ENCODE measurements at places on chromosomes 11 and 22.

DNA sequence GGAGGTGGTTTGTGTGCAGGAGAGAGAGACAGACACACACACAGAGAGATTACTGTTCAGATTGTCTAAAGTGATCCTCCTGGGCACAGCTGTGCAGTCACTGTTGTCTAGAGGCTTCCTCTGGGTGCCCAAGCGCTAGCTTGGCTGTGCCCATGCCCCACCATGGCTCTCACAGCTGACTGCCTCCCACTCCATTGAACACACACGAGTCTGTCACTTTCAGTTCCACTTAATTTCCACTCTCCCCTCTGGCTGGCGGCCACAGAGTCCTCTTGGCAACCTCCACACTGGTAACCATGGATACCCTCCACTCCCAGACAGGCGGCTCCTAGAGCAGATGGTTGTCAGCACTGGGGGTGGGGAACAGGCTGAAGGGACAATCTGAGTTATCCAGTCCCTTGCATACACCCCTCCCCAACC lies 29.1 kb downstream of the MAP6 start:
- no peak for DNase-seq

- DNase-seq: no peak
Observed at GRCh38 chr11:24885580-24886173, 388.8 kb downstream of the LUZP2 start.

- DNase-seq: no peak
Observed at GRCh38 chr22:44947049-44947448, 62.8 kb downstream of the PHF21B start.

DNA sequence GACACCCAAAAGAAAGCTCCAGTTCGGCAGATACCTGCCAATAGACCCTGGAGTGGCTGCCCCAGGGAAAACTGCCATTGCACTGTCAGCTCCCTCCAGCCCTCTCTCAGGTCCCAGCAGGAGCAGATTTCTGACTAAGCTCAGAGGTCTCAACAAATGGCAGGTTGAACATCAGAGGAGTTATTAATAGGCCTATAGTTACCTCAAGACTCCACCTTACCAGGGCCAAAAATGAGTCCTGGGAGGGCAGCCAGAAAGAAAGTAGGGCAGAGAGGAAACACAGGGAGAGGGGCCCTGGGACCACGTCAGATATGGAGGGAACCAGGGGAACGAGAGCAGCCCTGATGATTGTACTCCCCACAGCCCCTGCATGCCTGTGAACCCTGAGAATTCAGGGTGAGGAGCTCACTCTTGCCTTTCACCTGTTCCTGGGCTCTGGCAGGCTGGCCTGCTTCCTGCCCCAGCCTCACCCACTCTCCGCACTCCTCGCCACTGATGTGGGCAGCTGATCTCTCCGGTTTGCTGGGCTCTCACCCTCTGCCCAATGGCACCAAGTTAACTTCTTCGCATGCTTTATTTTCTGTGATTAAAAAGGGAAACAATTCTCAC lies 4.3 kb upstream of the RGL4 start:
- no peak for DNase-seq

- DNase-seq: no peak
Observed at GRCh38 chr11:7077101-7077500, 11.7 kb upstream of the RBMXL2 start.

Measured in stimulated activated CD4-positive, alpha-beta T cell treated with anti-CD3 and anti-CD28 coated beads, TNF-alpha, amount 100 ng/mL, for 24 hours (primary cell).